ENCODE measurements at places on chromosomes 11 and 22. TPM values are rescaled to one million over a fixed set of nuclear protein-coding genes. Genes with fewer than 3 reads are reported as not detected.

- DNase-seq: no peak
Measured at GRCh38 chr11:74546752-74547151, 45.6 kb upstream of the POLD3 start.

DNA sequence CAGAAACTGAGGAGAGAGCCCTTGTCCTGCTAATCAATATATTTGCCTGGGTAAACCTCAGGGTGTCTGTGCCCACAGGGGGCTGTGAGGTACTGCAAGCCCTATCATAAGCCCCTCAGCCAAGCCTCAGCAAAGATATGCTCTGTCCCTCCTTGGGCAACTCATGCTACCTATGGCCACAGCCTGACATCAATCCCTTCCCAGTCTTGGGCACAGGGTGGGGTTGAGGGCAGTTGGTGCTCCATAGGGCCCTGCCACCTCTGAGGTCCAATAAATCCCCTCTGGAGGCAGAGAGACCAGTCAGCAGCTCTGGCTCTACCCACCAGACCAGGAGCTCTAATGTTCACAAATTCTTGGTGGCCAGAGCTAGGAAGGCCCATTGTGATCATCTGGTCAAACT is 23.8 kb downstream of the TPBGL start:
- DNase-seq: no peak

- no peak for DNase-seq
Measured at GRCh38 chr11:44728491-44728910, 1.7 kb downstream of the TSPAN18 start.

DNA sequence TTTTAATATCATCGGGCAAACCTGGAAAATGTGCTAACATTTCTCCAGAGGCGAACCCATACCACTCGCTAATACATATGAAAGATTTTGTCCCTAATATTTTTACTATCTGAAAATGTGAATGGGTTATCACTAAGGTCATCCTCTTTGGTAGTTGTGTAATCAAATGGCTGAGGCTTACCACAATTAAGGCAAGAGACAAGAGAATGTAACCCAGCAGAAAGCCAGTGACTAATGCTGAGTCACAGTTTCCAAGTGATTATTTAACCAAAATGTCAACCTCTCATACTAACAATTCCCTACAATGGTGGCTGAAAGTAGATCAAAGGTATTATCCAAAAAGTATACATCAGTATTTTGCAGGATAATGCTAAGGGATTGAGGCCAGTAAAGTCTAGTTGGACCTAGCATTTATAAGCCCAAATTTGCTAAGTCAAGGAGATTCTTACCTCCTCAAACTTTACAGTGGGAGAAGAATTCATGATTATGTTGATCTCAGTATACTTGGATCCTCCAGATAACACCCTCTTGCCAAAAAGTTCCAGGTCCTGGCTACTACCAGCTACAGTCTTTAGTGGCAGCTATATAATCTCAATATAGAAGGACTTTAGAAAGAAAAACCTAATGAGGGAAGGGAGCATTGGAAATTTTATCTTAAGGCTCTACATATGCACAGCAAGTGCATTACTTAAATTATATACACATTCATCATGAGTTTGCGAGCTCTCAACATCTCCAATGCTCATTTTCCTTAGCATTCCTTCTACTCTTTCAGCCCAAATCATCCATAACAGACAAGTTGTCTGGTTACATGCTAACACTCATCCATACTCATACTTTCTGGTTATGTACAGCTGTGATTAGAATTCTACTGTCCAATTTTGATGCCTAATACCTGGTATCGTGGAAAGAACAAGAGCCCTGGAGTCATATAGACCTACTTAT is 25.4 kb downstream of the SIK3 start:
- no peak for DNase-seq

DNA sequence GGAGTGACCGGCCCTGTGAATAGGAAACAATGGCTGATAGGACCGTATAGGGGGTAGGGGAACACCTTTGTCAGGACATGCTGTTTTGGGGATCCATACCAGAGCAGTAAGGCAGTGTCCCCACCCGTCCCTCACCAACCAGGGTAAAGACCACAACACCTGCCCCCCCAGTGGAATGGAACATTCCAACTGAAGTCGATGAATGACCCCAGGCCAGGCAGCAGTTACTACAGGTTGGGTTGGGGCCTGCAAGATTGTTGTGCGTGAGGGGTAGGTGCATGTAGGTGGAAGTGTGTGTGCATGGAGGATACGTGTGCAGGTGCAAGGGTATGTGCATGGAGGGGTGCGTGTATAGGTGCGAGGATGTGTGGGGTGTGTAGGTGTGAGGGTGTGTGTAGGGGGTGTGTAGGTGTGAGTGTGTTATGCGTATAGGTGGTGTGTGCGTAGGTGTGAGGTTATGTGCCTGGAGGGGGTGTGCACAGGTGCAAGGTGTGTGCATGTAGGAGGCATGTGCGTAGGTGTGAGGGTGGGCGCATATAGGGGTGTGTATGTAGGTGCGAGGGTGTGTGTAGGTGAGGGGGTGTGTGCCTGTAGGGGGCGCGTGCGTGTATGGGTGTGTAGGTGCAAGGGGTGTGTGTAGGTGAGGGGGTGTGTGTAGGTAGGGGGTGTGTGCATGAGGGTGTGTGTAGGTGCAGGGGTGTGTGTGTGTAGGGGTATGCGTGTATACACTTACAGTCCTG is 32.9 kb downstream of the PISD start:
- DNase-seq: no peak

DNA sequence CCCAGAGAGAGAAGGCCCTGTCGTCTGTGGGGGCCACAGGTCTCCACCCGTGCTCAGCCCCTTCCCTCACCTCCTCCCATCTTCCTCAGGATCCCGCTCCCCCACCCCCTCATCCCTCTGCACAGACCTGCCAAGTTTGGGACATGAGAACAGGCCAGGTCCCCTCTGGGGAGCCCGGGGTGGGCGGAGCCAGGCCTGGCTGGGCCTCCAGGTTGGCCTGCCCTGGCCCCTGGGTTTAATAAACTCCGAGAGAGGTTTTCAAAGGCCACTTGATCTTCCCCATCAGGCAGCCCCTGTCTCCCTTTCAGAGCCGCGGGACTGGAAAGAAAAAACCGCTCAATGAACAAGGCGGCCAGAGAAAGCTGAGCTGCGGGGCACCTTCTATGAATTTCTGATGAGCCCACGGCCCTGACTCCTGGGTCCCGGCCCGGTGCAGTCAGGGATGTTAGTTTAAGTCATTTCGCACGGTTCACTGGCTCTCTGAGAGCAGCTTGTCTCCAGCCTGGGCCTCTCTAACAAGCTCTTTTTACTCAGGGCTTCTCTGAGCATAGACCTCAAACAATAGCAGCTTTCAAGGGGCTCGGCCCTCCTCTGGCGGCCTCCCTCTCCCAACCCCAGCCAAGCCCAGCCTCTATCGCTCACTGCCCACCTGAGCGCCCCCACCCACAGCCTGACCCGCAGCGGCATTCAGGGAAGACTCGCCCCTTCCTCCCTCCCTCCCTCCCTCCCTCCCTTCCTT is 64.8 kb downstream of the RPUSD4 start:
- no peak for DNase-seq

DNA sequence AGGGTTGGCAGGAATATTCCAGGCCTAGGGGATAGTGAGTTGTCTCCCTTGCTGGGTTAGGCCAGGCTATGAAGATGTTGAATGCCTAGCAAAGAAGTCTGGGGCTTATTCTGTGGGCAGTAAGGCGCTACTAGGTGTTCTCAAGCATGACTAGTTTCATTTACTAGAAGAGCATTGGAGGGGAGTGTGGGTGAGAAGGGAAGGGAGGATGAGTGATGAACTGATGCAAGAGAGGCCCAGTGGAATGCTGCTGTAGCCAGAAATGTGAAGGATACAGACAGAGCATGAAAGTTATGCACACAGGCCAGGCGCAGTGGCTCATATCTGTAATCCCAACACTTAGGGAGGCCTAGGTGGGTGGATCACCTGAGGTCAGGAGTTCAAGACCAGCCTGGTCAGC is 33.5 kb downstream of the POU2F3 start:
- DNase-seq: no peak

Gene OR52N4
- not detected for total RNA-seq

- no peak for DNase-seq
Measured at GRCh38 chr22:30078320-30079311, 1.6 kb upstream of the HORMAD2 start.

GRCh38 chr11:64112771-64113461 is 53.0 kb downstream of the MACROD1 start:
- DNase-seq: no peak

GRCh38 chr11:119236891-119237290 is 30.8 kb downstream of the CBL start:
- DNase-seq: no peak

Gene SERPINH1
- 64.2 TPM for total RNA-seq

GRCh38 chr11:72688929-72689328 is 14.7 kb upstream of the PDE2A start:
- DNase-seq: no peak

DNA sequence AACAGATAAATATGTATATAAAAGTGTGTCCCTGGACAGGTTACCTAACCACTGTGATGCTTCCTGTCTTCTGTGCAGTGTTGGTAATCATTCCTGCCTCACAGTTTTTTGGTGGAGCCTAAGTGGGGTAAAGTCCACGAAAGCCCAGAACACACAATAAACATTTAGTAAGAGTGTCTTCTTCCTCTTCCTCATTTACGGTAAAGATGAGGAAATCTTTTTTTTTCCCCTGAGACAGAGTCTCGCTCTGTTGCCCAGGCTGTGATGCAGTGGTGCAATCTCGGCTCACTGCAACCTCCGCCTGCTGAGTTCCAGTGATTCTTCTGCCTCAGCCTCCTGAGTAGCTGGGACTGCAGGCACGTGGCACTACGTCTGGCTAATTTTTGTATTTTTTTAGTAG is 117.1 kb downstream of the LDLRAD3 start:
- DNase-seq: no peak

Data from heart left ventricle (tissue), 16 donors.